Posterior vena cava (tissue), 2 donors: ENCODE measurements at places on chromosomes 7 and 10.

DNA sequence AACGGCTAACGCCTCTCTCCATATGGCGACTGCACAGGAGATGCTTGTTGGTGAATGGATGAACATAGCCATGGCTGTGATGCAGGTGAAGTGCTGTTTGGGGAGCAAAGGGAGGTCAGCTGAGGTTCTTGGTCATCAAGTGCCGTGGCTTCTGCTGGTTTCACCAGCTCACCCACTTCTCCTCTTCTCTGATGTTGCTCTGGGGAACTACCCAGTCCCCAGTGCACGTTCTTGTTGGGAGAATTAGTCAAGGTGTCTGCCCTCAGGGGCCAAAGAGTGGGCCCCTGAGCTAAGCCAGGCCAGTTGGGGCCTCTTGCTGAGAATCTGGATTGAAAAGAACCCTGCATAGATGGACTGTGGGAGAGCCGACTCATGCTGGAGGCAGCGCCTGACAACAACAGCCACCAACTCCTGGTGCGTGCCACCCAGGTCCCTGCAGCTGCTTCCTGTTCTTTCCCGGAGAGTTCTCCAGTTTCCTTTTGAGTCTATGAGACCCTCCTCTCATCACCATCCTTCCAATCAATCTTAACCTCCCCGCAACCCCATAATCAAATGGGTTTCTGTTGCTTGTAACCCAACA lies 3.0 kb downstream of the BTBD16 start:
- no peak for DNase-seq

DNA sequence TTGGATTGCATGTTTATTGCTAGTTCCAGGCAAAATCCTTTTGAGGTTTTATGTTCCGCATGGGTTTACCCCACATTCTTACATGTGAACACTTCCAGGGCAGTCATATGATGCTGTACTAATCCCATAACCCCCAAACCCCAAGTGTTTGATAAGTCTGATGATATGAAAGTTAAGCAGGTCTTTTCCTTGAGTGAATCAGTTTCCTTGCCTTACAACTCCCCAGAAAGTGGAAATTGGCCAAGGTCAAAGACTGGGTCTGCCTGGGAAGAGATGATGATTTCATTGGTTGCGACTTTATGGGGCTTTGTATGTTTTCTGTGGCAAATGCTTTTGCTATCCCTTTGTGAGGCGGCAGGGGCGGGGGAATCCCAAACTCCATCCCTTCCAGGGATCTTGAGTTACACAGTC lies 24.7 kb downstream of the AFAP1L2 start:
- DNase-seq = no peak

DNA sequence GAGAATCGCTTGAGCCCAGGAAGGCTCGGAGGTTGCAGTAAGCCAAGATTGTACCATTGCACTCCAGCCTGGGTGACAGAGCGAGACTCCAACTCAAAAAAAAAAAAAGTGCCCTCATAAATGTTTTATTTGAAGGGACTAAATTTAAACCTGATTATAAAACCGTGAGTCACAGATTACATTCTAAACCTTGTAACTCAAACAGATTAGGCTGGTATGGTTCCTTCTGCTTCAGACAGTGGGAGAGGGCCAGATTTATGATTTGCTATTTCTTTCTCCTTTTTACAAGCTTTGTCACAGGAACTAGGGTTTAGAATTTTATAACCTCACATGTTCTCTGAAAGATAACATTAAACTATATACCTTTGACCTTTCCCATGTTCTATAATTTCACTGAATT lies 801.2 kb upstream of the ZWINT start:
- DNase-seq = no peak

DNA sequence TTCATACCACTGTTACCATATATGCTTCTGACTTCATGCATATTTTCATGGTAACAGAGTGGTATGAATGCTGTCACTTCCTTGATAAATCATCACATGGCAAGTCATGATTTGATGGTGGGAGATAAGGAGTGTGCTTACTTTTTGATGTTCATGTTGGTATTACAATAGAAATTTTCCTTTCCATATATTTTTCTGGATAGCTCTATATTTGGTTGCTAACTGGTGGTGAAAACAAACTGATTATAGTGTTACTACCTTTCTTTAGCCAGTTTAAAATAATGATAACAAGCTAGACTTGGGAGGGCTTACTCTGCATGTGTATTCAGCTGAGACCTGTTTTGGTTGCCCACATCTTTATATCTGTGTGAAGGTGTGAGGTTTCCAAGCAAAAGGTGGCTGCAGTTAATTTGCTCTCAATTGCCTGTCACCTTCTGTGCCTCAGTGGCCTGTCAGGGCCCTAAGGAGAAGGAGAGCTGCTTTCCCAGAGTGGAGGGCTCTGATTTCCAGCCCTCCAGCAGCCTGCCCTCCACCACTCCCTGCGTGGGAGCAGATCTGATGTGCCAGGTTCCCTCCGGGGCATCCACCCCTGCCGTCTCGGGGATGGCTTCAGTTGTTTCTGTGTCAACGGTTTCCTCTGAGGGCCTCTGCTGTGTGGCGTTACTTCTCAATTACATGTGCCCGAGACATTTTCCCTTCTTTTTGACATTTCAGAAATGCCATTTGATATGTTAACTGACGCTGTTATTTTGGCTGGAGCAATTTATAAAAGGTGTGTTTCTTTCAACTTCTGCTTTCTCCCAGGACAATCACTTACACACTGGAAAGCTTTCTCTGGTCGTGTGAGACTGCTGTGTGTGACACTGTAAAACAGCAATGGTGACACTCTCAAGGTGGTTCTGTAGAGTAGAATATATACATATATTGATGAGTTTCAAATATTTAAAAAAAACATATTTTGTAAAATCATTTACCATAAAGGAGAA lies 107.7 kb upstream of the KLF6 start:
- no peak for DNase-seq
